ENCODE measurements at places on chromosomes 7 and 10.

DNA sequence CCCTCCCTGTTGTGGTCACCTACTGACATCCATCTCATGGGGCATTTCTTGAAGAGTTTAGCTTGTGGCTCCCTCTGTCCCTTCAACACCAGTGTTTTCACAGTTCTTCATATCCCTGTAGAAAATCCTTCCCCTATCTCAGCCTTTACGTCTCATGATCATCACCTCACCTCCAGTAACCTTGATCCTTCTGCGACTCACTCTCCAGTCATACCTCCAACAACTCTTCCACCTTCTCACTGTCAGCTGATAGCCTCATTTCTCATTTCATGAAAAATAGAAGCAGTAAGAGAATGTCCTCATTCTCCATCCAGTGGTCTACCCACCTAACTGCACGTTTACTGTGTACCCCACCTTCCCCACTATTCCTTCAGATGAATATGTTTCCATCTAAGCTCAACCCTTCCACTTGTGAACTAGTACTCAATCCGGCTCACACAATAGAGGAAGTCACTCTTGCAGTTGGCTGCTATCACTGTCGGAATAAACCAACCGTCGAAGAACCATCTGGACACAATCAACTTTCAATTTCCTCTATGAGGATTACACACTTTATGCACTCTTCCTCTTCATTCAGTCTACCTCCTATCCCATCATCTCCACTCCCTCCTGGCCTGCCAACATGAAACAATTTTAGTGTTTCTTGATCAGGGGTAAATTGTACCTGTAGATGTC, 256.0 kb downstream of the AHR start:
- DNase-seq: no peak

DNA sequence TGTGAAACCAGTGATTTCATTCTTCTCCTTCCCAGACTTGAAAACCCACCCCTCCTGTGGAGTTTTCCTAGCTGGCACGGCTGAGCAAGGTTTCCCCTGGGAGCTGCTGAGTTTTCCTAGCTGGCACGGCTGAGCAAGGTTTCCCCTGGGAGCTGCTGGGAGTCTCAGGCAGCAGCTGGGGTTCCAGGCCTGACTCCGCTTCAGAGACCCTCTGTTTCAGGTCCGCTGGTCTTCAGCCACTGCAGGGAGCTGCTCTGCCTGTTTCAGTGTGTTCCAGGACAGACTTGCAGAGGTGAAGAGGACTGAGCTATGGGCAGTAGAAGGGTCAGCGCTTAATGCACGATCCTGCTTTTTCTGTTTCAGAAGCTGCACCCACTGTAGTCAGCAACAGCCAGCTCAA, 104.9 kb downstream of the XRCC2 start:
- no peak for DNase-seq

GRCh38 chr10:129760003-129760315, 204.1 kb downstream of the EBF3 start:
- DNase-seq: no peak

- DNase-seq: no peak
Measured at GRCh38 chr10:97411406-97411805, 10.3 kb upstream of the RRP12 start.

DNA sequence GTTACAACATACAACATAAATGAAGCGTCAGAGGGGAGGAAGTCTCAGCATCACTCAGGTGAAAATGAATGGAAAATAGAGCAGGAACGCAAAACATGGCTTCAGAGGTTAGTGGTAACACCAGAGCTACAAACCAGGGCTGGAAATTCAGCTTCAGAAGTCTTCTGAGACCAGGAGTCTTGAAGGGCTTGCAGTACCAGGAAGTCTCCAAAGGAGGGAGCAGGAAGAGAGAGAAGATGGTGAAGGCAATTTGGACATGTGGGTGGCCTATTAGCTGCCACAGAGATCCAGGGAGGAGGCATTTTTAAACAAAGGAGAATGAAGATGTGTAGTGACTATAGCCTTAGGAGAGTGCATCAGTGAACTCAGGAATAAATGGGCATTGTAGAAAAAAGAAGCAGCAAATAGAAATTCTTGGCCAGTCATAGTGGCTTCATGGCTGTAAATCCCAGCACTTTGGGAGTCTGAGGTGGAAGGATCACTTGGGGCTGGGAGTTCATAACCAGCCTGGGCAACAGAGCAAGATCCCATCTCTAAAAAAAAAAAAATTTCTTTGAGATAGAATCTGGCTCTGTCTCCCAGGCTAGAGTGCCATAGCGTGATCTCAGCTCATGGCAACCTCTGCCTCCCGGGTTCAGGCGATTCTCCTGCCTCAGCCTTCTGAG, 9.3 kb upstream of the TET1 start:
- no peak for DNase-seq

DNA sequence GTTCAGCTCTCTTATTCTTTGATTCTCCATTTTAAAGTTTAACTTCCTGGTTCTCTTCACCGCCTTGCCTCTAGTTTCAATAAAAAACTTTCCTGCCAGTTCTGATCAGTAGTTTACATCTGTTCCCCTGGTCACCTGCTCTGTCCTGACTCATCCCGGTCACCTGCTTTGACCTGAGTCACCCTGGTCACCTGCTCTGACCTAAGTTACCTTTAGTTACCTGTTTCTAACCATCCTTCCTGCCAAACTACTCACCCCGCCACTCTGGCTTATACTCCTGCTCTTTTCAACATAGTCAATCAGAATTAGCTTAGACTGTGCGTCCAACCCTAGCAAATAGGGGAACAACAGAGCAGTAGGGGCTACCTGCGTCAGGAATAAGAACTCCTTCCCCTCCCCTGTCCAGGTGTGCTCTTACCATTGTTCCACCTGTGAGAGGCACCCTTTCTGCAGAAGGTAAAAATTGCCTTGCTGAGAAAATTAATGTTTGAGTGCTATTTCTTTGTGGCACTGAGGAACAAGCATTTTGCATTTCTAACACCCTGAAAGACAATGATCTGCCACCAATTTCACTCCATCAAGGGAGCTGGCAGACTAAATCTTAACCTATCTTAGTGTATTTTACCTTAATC, 263.6 kb downstream of the DOCK4 start:
- DNase-seq: no peak

- DNase-seq: no peak
Measured at GRCh38 chr10:11013836-11014235, 3.8 kb upstream of the CELF2 start.

GRCh38 chr7:13153266-13153665, 465.8 kb downstream of the ARL4A start:
- no peak for DNase-seq

DNA sequence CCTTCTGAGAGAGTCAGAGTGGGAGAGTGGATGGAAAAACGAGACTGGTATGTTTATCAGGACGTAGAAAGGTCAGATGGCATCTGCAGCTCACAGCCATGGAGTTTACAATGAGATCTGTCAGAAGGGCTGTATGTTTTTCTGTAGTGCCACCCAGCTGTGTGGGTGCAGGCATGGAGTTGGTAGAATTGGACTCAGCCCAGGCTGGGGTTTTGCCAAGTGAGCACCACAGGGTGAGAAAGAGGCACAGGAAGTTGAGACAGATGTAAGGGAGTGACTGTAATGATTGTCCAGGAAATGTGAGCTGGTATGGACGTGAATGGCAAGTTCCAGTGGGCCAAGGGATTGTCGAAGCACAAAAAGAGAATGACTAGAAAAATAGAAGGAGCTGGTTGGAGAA, 9.1 kb upstream of the ZYX start:
- peak; percentile 58 for DNase-seq

DNA sequence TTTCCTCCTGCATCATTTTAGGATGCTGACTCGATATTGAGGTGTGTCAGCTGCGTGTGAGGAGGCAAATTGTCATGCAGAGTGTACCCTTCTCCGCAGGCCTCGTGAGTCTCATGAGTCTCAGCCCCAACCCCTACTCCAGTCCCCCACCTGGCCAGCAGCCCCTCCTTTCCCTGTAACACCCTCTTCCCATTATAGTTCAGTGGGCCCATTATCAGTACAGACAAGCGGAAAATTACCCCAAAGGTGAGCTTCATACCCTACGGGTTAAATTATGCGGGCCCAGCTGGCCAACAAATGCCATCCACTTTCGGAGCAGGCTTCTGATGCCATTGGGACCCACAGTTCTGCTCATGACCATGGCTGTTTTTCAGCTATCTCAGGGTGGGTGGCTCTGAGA, 25.2 kb downstream of the SFTPD start:
- no peak for DNase-seq

DNA sequence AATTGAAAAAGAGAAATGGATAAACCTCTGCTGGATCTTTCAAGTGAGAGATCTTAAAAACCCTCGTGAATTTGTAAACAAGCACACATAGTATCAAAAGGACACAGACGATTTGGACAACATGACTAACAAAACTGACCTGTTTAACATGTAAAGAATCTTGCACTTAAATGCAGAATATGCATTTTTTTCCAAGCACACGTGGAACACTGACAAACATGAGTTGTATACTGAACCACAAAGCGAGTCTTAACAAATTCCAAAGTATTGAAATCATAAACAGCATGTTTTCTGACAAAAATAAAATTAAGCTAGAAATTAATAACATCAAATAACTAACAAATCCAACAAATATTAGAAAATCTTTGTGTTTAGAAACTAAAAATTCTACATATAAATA, 65.0 kb upstream of the ZNF746 start:
- DNase-seq: no peak
